ENCODE measurements at places on chromosomes 16 and 17.
A peak's percentile ranks its signal among the peaks of the same experiment; 100 is the strongest.

GRCh38 chr16:24440306-24440705 is 99.1 kb upstream of the RBBP6 start:
- no peak for DNase-seq

DNA sequence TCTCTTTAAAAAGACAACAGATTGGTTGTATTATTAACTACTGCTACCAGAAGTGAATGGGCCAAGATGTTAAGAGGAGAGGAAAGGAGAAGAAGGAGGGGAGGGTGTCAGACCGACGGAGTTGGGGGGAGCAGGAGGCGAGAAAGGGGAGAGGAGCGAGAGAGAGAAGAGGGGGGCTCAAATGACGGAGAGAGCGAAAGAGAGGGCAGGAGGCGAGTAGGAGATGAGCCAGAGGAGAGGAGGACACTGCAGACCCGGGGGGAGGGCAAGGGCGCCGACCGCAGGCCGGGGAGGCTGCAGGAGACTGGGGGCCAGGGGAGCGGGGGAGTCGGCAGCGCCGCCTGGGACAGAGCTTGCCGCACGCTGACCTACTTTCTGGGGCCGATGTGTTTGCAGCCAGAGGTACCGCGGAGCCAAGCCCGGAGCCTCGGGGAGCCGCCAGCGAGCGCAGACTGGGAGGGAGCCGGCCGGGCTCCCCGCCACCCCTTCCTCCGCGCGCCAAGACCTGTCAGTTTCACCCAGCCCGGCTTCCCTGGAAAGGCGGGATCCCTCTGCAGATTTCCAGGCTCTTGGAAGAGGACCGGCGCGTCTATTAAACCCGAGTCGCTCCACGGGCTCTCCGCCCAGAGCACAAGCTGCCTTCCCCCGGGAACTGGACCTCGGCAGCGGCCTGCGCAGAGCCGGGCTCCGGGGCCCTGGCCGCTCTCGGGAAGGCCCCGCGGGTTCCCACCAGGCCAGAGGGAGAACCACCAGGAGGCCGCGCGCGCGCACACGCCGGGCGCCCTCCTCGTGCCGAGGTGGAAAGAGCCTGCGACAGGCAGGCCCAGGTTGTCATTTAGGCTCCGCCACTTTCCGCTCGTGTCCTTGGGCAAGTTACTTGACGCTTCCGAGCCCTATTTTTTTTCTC is 74.6 kb downstream of the CMC2 start:
- DNase-seq: no peak

- no peak for DNase-seq
Measured at GRCh38 chr16:12276576-12276975, 300.0 kb downstream of the SNX29 start.

- DNase-seq: peak; percentile 20
Measured at GRCh38 chr17:68290268-68290954, 516 bp downstream of the SLC16A6 start.

- no peak for DNase-seq
Measured at GRCh38 chr17:67605256-67605912, 112.4 kb upstream of the NOL11 start.

DNA sequence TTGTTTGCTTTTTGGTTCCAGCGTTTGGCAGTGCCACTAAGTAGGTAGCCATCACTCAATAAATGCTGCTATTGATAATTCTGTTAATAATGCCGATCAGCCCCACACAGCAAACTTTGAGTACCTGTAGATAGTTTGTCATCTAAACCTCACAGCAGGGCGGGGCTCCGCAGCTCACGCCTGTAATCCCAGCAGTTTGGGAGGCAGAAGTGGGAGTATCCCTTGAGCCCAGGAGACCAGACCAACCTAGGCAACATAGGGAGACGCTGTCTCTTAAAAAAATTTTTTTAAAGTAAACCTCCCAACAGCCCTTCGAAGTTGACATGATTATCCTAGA is 1.6 kb downstream of the BFAR start:
- no peak for DNase-seq

DNA sequence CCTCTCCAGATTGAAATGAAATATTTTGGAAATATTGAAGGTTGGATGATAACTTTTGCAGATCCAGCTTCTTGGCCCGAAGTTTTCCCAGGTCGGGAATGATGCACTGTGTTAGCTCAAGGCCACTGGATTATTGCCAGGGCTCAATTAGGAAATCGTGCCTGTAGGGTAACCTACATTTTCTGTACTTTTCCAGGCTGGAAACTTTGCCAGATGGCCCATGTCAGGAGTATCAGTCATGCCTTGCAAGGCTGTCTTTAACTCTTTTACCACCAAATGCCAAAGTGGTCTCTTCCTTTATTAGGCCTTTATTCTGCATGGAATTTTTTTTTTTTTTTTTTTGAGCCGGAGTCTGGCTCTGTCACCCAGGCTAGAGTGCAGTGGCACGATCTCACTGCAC is 8.9 kb upstream of the SEC14L1 start:
- DNase-seq: no peak

DNA sequence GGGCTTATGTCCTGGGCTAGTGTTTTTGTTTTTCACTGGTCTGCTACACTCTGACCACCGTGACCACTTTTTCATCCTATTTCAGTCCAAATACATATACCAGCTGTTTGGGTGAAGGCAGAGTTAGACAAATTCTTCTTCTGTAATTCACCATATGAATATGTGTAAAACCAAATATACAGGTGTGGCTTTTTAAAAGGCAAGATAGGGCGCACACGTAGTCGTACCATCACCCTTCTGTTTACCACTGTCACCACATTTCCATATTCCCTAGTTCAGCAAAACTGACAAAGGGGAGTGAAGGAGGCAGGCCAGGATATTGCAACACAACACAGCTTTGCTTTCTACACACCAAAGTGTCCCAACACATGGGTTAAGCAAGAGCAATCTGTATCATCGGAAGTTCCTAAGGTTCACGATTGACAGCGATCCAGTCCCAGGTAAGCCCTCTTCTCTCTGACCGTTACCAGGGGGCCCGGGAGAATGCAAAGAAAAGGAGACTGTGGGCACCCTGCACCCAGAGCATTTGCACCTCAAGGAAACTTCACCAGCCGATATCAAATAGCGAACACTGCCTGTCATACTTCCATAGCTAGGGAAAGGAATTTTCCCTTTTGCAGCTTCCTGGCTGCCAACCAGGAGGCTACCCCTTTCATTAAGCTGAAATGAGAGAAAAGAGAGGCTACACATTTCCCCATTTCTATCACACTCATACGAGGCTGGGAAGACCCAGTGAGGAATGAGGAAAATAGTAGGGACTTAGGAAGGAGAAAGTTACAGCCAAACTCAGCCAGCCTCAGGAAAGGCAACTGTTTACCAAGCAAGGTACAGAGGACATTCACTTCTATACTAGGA is 23.1 kb downstream of the CREBBP start:
- DNase-seq: no peak

GRCh38 chr17:19647697-19648474 is 665 bp upstream of the ALDH3A2 start:
- peak; percentile 14 for DNase-seq

GRCh38 chr16:85557083-85557970 is 55.8 kb upstream of the GSE1 start:
- DNase-seq: no peak

GRCh38 chr16:4373356-4373908 is 1.8 kb downstream of the VASN start:
- DNase-seq: no peak

DNA sequence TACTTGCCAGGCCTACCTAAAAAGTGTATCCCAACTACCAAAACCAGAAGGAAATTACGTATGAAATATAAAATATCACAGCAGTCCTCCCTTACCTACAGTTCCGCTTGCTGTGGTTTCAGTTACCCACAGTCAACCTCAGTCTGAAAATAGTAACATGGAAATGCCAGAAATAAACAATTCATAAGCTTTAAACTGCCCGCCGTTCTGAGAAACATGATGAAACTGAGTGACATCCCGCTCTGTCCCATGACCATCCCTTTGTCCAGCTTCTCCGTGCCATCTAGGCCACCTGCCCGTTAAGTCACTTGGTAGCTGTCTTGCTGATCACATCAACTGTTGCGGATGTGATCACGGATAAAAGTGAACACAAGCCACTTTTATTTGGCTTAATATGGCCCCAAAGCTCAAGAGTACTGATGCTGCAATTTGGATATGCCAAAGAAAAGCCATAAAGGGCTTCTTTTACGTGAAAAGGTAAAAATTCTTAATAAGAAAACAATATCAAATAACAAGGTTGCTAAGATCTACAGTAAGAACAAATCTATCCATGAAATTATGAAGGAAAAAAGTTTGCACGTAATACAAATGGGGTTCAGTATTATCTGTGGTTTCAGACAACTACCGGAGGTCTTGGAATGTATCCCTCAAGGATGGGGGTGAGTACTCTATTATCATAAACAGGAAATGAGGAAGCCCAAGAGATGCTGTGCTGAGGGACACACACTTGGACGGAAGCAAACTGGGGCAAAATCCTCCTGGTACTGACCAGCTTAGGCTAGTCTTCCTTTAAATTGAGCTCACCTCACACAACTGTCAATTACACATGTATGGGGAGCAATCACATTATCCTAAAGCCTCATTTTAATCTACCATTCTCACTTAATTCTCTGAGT is 8.2 kb downstream of the USP22 start:
- DNase-seq: no peak

GRCh38 chr16:78303946-78304345 is 204.5 kb downstream of the WWOX start:
- DNase-seq: no peak

- no peak for DNase-seq
Measured at GRCh38 chr17:77303620-77304019, 162.9 kb downstream of the SEC14L1 start.

GRCh38 chr17:61461967-61462718 is 9.9 kb downstream of the TBX4 start:
- DNase-seq: no peak

DNA sequence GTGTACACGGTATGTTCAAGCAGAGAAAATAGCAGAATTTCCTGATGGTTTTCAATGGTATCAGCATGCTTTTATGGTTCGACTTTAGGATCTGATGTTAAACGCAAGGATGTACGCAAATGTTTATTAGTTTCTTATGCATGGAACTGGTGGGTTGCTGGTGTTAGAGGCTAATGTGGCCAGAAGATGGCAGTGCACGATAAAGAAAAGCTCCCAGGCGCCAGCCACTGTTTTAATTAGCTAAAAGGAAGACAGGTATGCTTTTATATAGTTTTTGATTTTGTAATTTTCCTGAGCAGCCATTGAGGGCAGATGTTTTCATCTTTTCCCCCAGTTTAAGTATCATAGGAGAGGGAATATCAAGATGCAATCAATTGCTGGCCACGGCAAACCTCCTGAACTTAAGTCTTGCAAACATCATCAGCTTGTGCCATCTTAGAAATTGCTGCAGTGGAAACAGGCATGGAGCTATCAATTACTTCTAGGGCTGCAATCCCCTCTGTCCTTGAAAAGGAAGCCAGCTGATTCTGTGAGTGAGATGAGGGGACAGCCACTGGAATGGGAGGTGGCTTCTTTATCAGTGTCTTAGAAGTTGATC is 648.5 kb upstream of the RBFOX1 start:
- no peak for DNase-seq

- no peak for DNase-seq
Measured at GRCh38 chr17:31469959-31470358, 78.5 kb downstream of the RAB11FIP4 start.

DNA sequence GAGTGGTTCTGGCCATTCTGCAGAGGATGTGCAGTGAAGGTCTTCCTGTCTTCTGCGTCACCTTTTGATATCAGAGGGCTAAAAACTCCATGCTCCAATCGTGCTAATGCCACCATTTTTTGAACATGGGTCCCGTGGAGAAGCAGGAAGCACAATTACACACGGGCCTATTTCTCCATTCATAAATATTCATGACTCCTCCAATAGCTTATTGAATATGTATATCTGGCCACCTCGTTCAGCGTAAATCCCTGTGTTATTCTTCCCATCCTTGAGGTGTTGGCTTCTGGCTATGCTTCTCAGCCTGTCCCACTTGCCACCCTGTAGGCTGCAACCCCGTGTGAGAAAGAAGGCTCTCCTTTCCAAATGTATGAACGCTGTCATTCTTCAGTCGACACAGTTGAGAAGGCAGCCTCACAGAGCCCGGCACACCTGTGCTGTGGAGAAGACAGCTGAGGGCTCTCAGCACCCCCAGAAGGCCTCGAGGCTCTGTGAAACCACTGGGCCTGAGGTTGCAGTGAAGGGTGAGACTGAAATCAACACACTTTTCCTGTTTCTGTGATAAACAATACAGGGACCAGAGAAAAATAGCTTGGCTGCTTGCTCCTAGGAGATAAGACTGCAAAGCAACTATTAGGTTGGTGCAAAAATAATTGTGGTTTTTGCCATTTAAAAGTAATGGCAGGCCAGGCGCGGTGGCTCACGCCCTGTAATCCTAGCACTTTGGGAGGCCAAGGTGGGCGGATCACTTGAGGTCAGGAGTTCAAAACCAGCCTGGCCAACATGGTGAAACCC is 4.9 kb upstream of the ANKRD40CL start:
- no peak for DNase-seq

- DNase-seq: peak; percentile 40
Measured at GRCh38 chr16:81831722-81832126, 52.6 kb downstream of the PLCG2 start.

- DNase-seq: no peak
Measured at GRCh38 chr17:3804503-3804931, 3.5 kb upstream of the ITGAE start.

DNA sequence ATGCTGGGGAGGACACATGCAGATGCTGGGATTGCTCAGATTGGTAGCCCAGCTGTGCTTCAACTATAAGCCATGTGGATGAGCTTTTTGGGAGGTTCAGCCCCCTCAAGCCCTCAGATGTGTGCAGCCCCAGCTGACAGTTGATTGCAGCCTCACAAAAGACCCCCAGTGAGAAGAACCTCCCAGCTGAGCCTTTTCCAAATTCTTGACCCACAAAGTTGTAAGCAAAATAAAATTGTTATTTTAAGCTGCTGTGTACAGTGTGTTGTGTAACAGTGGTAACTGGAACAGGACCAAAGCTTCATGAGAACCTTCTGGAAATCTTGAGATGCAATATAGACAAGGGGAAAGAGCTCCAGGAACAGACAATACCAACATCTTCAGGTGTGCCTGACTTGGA is 156.8 kb upstream of the IRX3 start:
- DNase-seq: no peak

DNA sequence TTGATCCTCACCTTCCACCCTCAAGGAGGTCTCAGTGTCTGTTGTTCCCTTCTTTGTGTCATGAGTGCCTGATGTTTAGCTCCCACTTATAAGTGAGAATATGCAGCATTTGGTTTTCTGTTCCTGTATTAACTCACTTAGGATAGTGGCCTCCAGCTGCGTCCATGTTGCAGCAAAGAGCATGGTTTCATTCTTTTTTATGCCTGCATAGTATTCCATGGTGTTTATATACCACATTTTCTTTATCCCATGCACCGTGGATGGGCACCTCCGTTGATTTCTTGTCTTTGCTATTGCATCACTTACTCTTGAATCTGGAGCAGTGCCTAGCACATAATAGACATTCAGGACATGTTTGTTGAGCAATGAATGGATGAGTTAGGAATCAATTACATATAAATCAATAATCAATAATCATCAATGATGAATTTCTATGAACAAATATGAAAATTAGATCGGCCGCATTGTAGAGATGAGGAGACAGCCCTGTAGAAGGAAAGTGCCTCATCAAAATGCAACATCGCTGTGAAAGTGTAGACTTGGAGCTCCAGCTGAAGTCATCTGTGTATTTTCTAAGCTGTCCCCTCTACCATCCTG is 129.5 kb downstream of the PRKCB start:
- no peak for DNase-seq

GRCh38 chr17:56831369-56832095 is 2.2 kb downstream of the C17orf67 start:
- no peak for DNase-seq

Measured in stimulated activated CD4-positive, alpha-beta T cell treated with anti-CD3 and anti-CD28 coated beads, Interleukin-15, amount 100 ng/mL, for 48 hours (primary cell).